Left renal cortex interstitium (tissue), 4 donors: ENCODE measurements at places on chromosomes 1 and 21.
A peak's percentile ranks its signal among the peaks of the same experiment; 100 is the strongest.

GRCh38 chr1:14614341-14614740 is 15.9 kb downstream of the KAZN start:
- no peak for DNase-seq

- DNase-seq, result peak; percentile 53
These were observed 26.6 kb downstream of the DDAH1 start for GRCh38 chr1:85438353-85438752.

- no peak for DNase-seq
These were observed 52.4 kb downstream of the TMEM53 start for GRCh38 chr1:44621841-44622286.

DNA sequence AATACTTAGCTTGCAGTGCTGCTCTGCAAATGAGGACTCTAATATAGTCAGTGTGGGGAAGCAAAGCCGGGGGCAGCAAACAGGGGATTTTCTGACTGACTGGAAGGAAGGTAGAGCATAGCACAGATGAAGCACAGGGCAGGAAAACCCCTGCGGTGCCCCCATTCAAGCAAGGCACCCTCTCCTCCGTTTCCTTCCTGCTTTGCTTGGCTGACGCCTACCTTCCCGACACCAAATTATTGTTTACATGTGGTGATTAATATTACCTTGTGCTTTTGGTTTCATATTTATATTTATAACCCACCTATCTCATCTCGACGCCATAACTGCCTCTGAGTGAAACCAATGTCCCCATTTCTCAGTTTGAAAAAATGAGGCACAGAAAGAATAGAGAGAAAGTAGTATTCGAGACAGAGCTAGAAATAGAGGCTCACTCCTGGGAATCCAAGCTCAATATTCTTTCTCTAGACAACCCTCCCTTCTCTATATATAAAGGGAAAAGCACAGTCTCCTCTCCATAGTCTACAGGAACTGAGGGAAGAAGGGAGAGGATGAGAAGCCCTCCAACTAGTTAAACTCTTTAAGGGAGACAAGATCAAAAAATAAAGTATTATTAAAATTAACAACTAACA is 41.3 kb downstream of the PIK3C2B start:
- no peak for DNase-seq

DNA sequence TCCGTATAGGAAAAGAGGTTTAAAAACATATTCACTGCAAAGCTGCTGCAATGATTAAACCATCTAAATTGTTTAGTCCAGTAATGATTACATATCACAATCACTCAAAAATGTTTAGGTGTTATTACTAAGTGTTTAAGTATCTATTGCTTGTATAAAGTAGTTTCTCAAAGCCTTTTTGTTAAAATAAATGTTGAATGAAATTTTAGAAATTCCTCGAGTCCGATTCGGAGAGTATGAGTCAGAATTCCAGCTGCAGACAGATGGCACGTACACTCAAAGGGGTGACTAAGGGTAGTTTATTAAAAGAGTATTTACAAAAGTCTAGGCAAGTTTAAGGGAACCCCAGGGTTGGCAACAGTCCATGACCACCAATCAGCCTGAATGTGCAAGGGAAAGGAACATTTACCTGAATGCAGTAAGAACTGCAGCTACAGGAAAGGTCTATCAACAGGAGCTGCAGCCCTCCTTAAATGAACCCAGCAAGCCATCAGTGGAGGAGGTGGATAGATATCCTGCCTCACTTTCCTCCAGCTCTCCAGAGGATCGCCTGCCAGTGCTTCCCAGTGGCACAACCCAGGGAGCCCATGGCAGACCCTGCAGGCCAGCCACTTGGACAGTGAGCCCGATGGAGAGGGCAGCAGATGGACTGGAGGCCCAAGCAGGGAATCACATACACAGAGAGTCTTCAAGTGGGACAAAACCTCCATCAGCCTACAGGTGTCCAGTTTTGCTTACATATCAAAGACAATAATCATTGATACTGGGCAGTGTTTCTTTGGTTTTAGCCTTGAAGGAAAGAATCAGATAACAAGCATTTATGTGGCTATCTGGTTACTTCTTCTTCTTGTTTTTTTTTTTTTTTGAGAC is 92.1 kb upstream of the SLC44A3 start:
- DNase-seq, result no peak

- no peak for DNase-seq
These were observed 79.3 kb upstream of the ATF3 start for GRCh38 chr1:212529211-212529741.
